Right ventricle myocardium superior (tissue), 1 donor: ENCODE measurements at places on chromosomes 16 and 17. TPM values are rescaled to one million over a fixed set of nuclear protein-coding genes. Genes with fewer than 3 reads are reported as not detected.
A peak's percentile ranks its signal among the peaks of the same experiment; 100 is the strongest.

The RSPRY1 gene
- 13.4 TPM for total RNA-seq

- no peak for DNase-seq
Measured at GRCh38 chr17:4341616-4341977, 24.9 kb downstream of the UBE2G1 start.

DNA sequence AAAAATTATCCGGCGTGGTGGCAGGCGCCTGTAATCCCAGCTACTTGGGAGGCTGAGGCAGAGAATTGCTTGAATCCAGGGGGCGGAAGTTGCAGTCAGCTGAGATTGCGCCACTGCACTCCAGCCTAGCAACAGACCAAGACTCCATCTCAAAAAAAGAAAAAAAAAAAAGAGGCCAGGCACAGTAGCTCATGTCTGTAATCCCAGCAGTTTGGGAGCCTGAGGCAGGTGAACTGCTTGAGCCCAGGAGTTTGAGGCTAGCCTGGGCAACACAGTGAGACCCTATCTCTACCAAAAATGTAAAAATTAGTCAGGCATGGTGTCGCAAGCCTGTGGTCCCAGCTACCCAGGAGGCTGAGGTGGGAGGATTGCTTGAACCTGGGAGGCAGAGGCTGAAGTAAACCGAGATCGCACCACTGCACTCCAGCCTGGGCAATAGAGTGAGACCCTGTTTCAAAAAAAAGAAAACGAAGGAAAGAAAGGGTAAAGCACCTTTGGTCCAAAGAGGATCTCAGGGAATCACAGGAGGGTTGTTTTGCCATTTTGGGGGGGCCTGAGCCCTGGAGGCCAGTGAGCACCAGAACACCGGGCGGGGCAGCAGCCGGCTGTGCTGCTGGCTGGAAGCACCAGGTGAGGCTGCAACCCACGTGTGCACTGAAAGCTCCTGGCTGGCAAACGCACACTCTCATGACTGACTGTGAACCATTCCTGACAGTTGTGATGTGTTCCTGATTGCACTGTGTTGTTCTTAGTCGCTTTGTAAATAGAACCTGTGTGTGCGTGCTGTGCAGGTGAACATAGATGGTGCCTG is 18.4 kb downstream of the HS3ST6 start:
- no peak for DNase-seq

DNA sequence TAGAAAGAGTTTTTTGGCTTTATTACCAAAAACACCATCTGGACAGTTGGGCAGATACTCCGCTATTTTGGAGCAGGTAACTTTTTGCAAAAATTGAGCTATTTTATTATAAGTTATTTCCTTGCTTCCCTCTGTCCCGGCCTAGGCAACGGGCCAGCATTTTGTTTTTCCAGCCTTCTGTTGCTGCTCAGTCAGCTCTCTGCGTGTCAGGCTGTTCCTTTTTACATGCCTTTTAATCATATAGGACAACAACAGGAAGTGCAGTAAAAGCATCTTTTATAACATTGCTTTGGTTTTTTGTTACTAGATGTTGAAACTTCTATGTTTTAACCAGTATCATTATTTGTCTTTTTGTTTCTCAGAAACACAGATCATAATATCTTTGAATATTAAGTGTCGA is 30.4 kb downstream of the PPM1D start:
- DNase-seq, result peak; percentile 53

- DNase-seq, result no peak
Measured at GRCh38 chr17:75173526-75173925, 9.2 kb downstream of the SUMO2 start.

The CACNG5 gene
- total RNA-seq, result not detected

The TPPP3 gene
- total RNA-seq, result 8.9 TPM

GRCh38 chr17:35750526-35751395 is 2.3 kb downstream of the GAS2L2 start:
- no peak for DNase-seq

The CPHXL2 gene
- not detected for total RNA-seq

DNA sequence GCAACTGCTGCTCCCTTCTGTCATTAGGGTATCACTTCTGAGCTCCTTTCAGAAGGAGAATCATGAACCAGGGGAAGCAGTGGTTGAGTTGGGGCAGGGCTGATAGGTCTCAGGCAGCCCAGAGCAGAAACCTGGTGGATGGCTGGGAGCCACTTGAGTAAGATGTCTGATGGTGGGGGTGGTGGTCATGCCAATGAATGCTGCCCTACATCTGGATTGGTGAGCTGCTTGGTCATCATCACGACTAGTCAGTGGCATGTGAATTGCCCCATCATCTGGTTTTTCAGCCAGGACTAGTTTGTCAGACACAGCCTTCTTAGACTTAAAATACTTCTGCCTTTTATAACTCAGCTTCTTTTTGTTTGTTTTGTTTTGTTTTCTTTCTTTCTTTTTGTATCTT is 2.6 kb downstream of the GID4 start:
- DNase-seq, result no peak

- DNase-seq, result no peak
Measured at GRCh38 chr16:26087091-26087490, 395.3 kb downstream of the HS3ST4 start.

DNA sequence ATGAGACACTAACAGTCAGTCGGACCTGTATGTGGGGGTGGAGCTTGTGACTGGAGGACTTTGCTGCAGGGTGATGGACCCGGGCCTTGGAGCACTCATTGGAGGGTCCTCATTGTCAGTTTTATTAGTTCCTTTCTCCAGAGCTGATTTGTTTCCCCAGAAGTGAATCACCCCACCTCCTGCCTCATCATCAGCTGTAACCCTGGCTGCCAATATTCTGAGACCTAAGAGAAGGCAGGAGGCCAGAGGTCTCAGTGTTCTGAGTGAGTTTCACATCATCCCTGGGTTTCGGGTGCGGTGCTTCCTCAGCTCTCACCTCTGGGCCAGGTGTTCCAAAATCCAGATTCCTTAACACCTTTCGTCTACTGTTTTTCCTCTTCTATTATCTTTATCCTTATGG is 49.9 kb upstream of the KIFC3 start:
- no peak for DNase-seq

The SMIM22 gene
- not detected for total RNA-seq

DNA sequence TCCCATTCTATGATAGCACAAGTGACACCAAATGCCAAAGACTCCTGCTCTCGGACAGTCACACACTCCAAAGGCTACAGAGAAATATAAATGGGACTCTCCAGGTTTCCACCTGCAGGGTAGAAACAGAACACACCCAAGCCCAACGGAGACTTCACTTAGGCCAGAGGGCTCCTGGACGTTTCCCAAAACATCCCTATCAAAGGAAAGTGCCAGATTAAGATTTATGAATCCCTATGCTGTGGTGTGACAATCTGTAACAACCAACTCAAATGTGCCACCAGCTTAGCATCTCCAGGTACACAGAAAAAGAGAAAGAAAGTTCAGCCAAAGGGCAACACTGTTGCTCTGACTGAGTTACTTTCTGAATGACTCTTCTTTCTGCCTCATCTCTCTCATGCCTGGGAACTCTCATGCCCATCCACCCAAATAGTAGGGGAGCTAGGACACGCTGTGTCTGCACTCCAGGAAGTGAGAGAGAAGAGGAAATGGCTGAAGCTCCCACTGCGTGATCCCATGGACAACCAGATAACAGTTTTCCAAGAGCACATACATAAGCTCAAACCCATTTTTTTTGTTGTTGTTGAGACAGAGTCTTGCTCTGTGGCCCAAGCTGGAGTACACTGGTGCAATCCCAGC is 49.7 kb downstream of the SMG6 start:
- DNase-seq, result no peak

The MYH2 gene
- not detected for total RNA-seq

The CES4A gene
- total RNA-seq, result 6.2 TPM

- DNase-seq, result no peak
Measured at GRCh38 chr16:49486400-49486799, 112.8 kb downstream of the C16orf78 start.

DNA sequence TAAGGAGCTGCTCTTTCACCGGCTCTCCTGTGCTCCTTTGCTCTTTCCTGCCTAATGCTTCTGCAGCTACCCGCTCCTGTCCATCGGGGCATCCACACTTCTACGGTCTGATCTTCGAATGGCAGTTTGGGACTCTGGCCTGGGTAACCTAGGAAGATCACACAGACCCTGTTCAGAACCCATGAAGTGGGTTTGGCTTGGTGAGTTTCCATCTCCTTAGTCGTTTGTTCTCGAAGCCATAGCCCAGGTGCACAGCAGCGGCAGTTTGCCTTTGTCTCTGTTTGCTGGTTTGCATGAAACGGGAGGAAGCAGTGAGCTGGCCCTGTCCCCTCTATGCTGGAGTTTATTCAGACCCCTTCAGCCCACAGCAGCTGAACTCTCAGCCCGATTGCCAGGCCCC is 29.0 kb downstream of the PSMD7 start:
- no peak for DNase-seq

The KCNJ12 gene
- total RNA-seq, result 12.2 TPM

- no peak for DNase-seq
Measured at GRCh38 chr16:86846136-86846535, 267.8 kb downstream of the FOXL1 start.

DNA sequence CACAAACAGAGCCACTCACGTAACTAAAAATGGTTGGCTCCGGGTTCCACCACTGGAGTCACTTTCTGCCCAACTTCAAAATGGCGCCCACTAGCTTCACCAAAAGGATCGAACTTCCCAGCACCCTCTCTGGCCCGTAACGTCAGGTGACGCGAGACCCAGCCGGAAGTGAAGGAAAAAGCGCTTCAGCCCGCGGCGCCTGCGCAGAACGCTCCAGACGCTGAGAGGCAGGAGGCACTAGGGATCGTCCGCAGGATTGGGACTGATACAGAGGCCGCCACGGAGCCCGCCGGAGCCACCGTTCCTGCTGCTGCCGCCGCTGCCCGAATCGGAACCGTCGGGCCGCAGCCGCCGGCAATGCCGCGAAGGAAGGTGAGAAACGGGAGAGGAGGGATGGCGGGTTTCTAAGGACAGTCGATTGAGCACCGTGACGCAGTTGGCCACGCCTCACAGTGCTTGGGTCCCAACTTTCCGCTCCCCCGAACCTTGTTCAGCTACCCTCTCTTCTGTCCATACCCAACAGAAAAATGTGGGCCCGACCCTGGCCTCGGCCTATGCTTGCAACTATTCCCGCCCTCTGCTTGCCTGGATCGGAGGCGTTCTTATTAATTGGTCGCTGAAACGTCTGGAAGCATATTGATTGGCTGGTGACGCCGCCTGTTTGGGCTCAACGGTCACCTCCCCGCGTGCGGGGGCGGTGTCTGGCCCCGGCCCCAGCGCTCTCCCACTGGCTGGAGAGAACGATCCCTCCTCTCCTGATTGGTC is at the start of gene KAT7:
TSS of gene KAT7 (plus strand) at position 204 of the 765 bp plus-strand sequence. CDS start at position 358, 154 bp downstream.
- peak; percentile 99 for DNase-seq

GRCh38 chr16:83973581-83974385 is 5.7 kb downstream of the NECAB2 start:
- no peak for DNase-seq

GRCh38 chr17:45265821-45266220 is 3.9 kb upstream of the SPATA32 start:
- DNase-seq, result no peak

- DNase-seq, result peak; percentile 74
Measured at GRCh38 chr16:8850279-8850885, 18.4 kb downstream of the CARHSP1 start.

The SLC12A3 gene
- not detected for total RNA-seq

- DNase-seq, result no peak
Measured at GRCh38 chr17:19313746-19314651, 48.5 kb downstream of the B9D1 start.

GRCh38 chr17:82050761-82051641 is 610 bp downstream of the RFNG start:
- DNase-seq, result no peak

The PSME3IP1 gene
- 54.8 TPM for total RNA-seq

DNA sequence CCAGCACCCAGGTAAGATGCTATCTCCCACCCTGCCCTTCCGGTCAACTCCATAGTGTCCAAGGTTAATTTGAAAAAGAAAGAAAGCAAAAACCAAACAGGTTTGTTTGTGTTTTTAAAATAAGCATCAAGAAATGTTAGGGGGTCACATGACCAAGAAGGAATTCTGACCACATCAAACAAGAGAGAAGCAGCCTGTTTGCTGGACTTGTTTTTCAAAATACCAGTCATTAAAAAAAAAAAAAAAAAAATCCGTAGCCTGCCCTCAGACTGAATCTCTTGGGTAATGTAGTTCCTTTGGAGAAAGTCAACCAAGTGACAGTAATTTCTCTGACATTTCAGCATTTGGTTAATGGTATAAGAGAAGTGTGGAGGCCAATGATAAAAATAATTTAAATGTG is 38.4 kb downstream of the HNF1B start:
- no peak for DNase-seq

- DNase-seq, result no peak
Measured at GRCh38 chr17:36535669-36536081, 888 bp downstream of the PIGW start.

DNA sequence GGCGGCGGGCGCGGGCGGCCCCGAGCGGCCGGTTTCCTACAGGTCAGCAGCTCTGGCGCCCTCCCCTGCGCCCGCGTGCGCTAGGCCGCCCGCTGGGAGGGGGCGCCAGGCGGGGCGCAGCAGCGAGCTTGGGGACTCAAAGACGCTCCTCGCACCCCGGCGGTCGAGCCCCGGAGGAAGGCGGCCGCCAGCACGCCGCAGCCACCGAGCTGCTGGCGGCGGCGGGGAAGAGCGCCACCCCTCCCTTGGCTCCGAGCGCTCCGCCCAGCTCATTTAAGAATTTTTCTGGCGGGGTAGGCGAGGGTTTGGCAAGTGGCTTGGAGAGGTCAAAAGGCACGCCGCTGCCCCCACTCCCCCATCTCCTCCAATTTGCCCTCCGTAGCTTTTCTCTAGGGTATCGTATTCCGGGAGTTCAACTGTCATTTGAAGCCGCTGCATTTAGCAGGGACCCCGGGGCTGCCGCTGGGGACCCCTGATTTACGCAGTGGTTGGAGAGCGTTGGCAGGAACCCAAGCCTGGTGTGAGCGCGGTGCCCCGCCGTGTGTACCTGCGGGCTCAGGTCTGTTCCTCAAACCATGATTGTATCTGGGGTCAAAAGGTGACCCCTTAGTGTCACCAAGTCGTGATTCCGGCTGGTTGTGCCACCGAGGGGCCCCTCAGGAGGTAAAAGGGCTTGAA is 59.5 kb upstream of the GSE1 start:
- peak; percentile 86 for DNase-seq
